ENCODE measurements at places on chromosomes 5 and 9.
A peak's percentile ranks its signal among the peaks of the same experiment; 100 is the strongest.

DNA sequence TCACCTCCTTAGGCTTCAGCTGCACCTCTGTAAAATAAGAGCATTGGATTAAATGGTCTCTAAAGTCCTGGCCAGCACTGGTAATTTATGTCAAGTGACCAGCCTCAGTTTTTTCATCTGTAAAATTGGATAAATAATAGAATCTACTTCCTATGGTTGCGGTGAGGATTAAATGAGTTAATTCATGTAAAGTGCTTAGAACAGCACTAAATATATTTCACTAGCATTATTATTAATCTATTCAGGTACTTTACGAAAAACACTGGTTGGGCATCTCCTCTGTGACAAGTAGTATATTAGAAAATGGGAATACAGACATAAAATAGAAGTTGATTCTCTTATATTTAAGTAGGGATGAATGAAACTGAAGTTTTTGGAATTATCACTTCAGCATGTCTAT lies 13.8 kb upstream of the TMEM245 start:
- DNase-seq, result no peak

- DNase-seq, result peak; percentile 77
Observed at GRCh38 chr5:132677191-132677590, 3.4 kb downstream of the IL4 start.

- DNase-seq, result no peak
Observed at GRCh38 chr9:2718698-2719033, 1.4 kb downstream of the KCNV2 start.

DNA sequence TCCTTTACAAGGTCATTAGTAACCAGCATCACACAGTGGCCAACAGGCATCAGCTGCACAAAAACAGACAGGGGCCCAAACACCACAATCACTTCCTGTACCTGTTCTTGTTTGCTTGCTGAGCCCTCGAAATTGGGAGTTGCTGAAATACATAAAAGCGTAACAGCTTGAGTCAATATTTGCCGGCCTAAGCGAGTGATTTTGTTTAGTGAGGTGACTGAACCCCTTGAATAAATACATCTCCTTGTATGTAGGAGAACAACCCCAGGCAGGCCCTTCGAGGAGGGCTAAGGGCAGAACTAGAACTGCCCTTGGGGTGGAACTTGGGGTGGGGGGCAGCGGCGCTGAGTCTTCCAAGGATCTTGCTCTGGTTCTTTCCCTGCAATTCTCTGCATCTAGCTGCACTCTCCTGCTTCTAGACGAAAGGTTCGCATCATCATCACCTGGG lies 502.5 kb downstream of the RASEF start:
- DNase-seq, result no peak

- no peak for DNase-seq
Observed at GRCh38 chr9:17225407-17225806, 90.6 kb downstream of the CNTLN start.

DNA sequence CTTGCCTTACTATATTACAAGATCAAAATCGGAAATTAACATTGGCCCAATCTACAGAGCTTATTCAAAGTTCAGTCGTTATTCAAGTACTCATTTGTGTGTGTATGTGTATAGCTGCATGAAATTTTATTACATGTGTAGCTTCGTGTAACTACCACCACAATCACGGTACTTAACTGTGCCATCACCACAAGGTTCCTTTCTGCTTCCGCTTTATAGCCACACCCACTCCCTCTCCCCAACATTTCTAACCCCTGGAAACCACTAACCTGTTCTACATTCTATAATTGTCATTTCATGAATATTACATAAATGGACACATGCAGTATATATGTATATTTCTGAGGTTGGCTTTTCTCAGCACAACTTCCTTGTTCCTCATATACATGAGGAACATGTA lies 4.0 kb upstream of the TEX48 start:
- DNase-seq, result no peak

- peak; percentile 29 for DNase-seq
Observed at GRCh38 chr5:104512063-104512825, 949.7 kb upstream of the NUDT12 start.

DNA sequence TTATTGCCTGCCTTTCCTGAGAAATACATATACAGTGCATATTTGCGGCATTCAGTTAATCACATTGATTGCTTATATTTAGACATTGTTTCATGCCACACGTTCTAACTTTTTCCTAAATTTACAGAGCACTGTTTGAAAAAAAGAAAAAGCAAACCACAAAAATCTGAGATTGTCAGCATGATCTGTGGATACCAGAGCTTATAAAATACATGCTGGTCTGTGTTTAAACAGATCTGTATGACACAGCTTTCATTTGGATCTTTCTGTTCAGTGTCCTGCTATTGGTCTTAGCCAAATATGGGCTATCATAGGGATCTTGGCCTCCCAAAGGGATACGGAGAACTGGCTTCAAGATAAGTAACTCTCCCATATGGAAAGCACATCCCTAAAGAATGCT lies 20.2 kb downstream of the ALDH1A1 start:
- DNase-seq, result no peak

DNA sequence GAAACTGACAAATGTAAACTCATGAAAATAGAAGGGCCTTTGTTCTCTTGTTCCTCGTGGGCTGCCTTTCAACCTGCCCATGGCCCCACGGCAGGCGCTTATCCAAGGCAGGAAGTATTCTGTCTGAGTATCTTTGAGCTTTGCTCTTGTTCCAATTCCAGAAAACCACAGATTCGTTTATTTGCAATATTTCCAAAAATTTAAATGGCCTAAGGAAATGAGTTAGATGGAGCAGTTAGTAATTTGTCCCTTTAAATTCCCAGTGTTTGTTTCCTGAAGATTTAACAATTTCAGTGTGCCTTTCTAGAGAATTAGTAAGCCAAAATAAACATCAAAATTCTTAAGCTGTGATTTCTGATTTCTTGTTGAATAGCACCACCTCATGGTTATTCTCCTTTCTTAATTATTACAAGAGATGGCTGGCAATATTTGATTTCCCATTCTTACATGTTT lies 299.4 kb upstream of the RASA1 start:
- DNase-seq, result peak; percentile 74

DNA sequence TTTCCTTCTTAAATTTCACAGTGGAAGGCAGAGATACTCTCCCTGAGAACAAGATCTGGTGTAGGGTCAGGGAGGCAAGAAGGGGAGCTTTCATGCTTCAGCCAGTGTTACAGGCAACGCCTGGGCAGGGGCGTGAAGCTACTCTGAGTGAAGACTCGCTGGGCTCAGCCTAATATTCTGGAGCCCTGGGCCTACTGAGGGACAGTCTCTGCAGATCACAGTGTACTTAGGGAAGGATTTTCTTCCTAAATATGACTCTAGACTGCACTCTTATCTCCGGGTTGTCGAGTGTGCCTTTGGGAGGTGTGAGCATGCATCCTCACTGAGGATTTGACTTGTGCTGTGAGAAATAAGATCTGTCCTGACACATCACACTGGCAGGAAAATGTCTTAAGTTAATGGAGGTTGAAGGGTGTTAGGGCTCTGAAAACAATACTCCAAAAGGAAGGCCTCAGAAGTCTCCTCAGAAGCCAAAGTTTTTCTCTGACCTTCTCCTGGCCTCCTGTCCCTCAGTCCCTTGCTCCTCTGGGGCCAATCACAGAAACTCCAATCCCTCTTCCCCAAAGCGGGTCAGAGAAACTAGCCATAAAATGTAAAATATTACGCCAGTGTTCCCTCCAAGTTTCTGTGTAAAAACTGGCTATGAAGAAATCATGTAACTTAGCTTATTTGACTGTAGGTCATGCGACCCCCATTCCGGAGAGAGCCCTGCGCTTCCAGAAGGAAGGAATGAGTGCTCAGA lies 156.8 kb upstream of the TBC1D2 start:
- DNase-seq, result no peak

- DNase-seq, result no peak
Observed at GRCh38 chr9:458590-458989, 243.9 kb downstream of the DOCK8 start.

- DNase-seq, result no peak
Observed at GRCh38 chr9:89953824-89954615, 349.2 kb downstream of the GADD45G start.

DNA sequence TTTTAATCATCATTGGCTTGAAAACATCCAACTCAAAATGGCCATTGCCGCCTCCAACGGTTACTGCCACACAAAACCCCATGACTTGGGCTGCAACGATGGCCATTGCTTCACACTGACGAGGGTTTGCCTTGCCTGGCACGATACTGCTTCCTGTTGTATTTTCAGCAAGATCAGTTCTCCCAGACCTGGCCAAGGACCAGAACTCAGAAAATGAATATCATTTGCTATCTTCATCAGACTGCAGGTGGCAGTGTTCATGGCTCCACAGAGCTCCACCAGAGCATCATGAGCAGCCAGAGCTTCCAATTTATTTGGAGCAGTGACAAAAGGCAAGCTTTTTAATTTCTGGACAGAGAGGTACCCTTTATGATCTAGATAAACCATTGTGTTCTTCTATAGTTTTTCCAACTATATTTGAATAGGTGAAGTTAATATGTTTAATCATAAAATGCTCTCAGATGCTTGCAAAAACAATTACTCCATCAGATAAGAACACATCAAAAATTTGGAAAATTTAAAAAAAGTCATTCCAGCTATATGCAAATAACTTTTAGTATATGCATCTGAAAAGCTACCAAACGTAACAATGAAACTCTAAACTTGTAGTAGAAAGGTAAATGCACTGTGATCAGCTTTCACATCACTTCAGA lies 10.4 kb downstream of the AMACR start:
- peak; percentile 91 for DNase-seq

- peak; percentile 80 for DNase-seq
Observed at GRCh38 chr9:121598167-121598964, 53.1 kb upstream of the DAB2IP start.

GRCh38 chr9:20568400-20568799 lies 53.9 kb downstream of the MLLT3 start:
- DNase-seq, result no peak

- peak; percentile 71 for DNase-seq
Observed at GRCh38 chr9:4086119-4087090, 213.5 kb downstream of the GLIS3 start.

- DNase-seq, result no peak
Observed at GRCh38 chr9:5566054-5566618, 55.8 kb downstream of the PDCD1LG2 start.

DNA sequence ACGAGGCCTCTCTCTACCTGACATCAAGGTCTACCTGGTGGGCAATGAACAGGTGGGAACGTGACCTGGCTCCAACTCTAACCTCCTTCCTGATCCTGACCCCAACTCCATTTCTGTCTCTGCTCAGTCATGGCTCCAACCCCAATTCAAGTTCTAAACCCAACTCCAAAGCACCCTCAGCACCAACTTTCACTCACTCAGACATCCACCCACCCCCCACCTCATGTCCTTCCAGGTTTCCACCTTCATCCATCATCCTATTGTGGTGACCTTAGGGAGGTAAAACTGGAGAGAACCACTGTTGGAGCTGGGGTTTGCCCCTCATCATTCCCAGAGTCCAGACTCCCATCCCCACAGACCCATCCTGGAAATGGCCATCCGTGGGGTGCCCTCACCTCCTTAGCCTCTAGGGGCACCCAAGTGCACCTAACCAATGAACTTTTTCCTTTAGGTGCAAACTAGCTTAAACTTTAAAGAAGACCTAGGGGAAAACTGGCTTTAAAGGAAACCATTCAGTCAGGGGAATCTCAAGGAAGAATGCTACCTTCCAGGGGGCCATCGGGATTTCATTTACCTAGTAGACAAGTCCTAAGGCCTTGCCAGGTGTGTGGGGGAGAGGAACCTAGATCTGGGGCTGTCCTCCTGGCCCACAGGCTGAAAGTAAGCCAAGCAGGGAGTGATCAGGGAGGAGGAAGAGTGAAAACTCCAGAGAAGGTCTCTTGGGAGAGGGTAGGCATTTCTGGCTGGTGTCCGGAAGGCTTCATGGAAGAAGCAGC lies 11.3 kb downstream of the RGS14 start:
- DNase-seq, result peak; percentile 43

DNA sequence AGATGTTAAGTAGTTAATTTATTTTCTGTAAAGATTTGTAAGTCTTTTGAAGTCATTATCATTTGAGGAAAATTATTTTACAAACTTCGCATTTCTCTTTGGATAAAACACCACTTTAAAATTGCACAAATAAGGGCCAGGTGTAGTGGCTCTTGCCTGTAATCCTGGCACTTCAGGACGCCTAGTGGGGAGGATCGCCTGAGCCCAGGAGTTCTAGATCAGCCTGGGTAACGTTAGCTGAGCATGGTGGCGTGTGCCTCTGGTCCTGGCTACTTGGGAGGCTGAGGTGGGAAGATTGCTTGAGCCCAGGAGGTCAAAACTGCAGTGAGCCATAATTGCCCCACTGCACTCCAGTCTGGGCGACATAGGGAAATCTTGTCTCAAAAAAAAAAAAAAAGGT lies 185.5 kb downstream of the KDM4C start:
- DNase-seq, result no peak

GRCh38 chr9:131874916-131875670 lies 135.2 kb upstream of the RAPGEF1 start:
- no peak for DNase-seq

- DNase-seq, result no peak
Observed at GRCh38 chr9:28967226-28967625, 1393.9 kb upstream of the C9orf72 start.

DNA sequence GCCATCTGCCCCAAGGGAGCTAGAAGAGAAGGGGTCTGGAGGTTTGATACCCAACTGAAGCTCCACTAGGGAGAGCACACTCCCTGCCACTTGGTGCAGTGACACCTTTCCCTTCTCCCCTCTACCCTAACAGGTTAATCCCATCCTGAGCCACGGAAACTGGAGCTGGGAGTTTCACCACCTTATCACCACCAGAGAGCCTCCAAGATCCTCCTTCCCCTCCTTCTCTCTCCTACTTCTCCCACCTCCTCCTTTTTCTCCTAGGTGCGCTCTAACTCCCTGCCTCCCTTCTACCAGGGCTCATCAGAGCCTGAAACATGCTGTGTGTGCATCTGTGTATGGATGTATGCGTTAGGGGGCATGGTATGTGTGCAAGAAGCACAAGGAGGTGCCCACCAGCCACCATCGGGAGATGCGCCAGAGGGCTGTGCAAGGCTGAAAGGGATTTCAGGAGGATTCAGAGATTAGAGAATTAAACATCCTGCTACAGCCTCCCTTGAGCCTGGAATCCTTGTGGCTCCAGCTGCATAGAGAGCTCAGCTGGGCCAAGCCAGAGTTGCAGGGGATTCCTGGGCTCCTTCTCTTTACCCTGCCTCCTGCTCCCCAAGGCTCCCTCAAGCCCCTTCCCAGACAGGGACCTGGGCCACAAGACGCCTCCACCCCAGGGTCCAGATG lies 89.8 kb downstream of the PCDH1 start:
- no peak for DNase-seq

- DNase-seq, result no peak
Observed at GRCh38 chr5:6359555-6360322, 18.6 kb downstream of the MED10 start.
